ENCODE measurements at places on chromosomes 12 and 14. TPM values are rescaled to one million over a fixed set of nuclear protein-coding genes. Genes with fewer than 3 reads are reported as not detected.

DNA sequence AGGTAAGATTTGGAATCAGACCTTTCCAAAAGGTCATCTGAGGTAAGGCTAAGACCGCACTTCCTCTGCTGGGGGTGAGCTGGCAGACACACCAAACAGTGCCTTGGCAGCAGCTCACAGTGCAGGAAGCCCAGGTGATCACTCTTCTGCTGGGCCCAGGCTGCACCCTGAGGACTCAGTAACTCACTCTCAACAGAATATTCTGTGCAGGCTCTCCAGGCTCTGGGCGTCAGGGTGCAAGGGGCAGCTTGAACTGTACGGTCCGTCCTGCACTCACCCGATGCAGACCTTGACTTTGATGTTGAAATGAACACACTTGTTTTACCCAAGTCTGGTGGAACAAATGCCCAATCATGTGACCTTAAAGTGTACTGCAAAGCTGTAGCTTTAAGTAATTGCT, 6.0 kb downstream of the ALKBH2 start:
- no peak overlapping the region for H3K4me3 ChIP-seq
- H3K27ac ChIP-seq, result no peak overlapping the region
- H3K36me3 ChIP-seq, result peaks cover 7% of the 10 kb centered on the region

DNA sequence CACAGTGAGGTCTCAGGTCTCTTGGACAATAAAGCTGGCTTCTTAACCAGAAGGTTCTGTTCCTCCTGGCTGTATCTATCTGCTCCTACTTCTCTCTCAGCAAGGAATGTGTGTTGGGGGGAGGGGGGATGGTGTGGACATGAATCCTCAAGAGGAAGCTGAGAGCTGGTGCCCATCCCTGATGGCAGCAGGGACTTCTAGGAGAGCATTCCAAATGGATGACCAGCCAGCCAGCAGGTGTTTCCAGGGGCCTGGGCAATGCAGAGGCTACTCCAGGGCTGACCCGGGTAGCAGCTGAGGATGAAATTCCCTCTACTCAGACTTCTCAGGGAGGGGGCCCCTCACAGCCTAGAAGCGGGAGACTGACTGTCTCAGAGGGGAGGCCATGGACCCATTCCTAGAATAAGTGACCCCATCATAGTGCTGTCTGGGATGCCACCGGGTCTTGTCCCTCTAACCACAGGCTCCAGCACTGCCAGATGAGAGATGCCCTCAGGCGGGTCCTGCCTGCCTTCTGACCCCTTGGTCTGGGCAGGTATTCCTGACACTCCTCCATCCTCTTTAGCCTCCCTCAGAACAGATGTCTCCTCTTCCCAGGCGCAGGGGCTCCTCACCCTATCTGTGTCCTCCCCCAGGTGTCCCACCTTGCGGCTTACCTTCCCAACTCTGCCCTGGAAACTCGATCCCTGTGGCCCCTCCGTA, 1.2 kb downstream of the RAB15 start:
- peak; percentile 20 for DNase-seq
- H3K27me3 ChIP-seq, result no peaks in the 10 kb centered on the region
- no peaks in the 10 kb centered on the region for H3K36me3 ChIP-seq

- peaks cover 3% of the 10 kb centered on the region for H3K4me1 ChIP-seq
- H3K4me3 ChIP-seq, result peak overlapping the region; percentile 83
- peaks cover 6% of the 10 kb centered on the region for H3K36me3 ChIP-seq
Observed at GRCh38 chr12:103928682-103929045, 1.5 kb upstream of the HSP90B1 start.

- no peaks in the 10 kb centered on the region for H3K36me3 ChIP-seq
- H3K27ac ChIP-seq, result peak overlapping the region; percentile 86
- H3K27me3 ChIP-seq, result no peaks in the 10 kb centered on the region
- peak; percentile 96 for DNase-seq
Observed at GRCh38 chr14:52080808-52081755, 12.2 kb upstream of the NID2 start.

DNA sequence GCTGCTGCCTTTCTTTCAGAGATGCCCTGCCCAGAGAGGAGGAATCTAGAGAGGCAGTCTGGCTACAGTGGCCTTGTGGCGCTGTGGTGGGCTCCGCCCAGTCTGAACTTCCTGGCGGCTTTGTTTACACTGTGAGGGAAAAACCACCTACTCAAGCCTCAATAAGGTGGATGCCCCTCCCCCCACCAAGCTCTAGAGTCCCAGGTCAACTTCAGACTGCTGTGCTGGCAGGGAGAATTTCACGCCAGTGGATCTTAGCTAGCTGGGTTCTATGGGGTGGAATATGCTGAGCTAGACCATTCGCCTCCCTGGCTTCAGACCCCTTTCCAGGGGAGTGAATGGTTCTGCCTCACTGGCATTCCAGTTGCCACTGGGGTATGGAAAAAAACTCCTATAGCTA, 25.6 kb downstream of the SPATA7 start:
- DNase-seq, result no peak
- H3K36me3 ChIP-seq, result no peaks in the 10 kb centered on the region
- H3K4me1 ChIP-seq, result no peaks in the 10 kb centered on the region
- no peaks in the 10 kb centered on the region for H3K27me3 ChIP-seq

DNA sequence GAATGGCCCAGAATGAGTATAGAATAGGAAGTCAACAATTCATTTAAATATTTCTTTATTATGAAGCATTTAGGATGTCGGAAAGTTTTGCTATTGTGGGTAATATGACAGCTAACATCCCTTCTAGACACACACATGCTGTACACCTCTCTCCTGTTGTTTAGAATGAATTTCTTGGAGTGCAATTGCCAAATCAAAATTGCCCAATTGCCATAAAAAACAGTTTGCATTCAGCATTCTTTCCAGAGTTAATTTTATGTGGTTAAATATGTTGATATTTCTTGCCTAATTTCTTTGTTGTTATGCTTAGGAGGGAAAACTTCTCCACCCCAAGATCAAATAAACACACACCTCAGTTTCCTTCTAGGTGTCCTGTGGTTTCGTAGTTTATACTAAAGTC, 16.9 kb upstream of the SMCO2 start:
- no peaks in the 10 kb centered on the region for H3K27me3 ChIP-seq
- H3K4me1 ChIP-seq, result peaks cover 3% of the 10 kb centered on the region
- no peaks in the 10 kb centered on the region for H3K36me3 ChIP-seq
- H3K4me3 ChIP-seq, result no peak overlapping the region
- no peak for DNase-seq

DNA sequence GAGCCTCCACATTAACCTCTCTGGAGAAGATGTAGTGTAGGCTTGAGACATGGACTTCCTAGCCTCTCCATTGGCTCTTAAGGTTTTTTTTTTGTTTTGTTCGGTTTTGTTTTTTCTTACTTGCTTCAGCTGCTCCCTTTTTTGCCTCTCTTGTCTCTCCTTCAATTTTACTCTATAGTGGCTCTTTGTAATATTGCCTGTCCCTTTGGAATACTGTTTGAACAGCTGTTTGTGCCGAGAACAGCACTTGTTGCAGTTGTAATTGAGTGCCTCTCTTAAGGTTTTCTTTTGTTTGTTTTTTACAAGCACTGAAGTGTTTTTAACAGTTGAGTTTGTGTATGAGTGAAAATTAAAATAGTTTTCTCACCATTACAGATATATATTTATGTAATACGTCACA, 567.7 kb downstream of the LRFN5 start:
- no peaks in the 10 kb centered on the region for H3K27me3 ChIP-seq
- DNase-seq, result no peak
- H3K27ac ChIP-seq, result no peak overlapping the region
- H3K4me3 ChIP-seq, result no peak overlapping the region
- H3K36me3 ChIP-seq, result no peaks in the 10 kb centered on the region

SLC38A2 gene
- 1,357 TPM for total RNA-seq

TBPL2 gene
- total RNA-seq, result not detected

APOLD1 gene
- total RNA-seq, result 1.5 TPM

KRT6A gene
- not detected for total RNA-seq

Data from fibroblast of lung (primary cell).